HuH-7 (cell line): ENCODE measurements at places on chromosomes 7 and 10.
A peak's percentile ranks its signal among the peaks of the same experiment; 100 is the strongest.

DNA sequence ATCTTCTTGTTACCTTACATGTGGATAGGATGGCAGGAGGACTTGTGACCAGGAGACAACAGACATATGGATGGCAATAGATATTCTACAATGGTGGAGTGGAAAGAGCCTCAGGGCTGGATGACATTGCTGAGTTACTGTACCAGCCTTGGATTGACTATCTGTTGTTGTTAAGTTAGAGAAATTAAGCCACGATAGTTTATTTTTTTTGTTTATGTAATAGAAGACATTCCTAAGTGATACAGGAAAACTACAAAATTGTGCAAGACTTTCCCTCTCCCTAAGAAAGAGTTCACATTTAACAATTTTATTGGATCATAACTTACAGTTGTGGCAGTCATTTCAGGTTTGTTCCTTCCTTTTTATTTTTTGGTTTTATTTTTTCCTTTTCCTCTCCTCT lies 230.7 kb upstream of the CACNA2D1 start:
- no peak for DNase-seq

- no peak for DNase-seq
These were observed 99.6 kb downstream of the STRA8 start for GRCh38 chr7:135333200-135333599.

GRCh38 chr10:114876602-114877300 lies 55.2 kb downstream of the FHIP2A start:
- DNase-seq = peak; percentile 68

GRCh38 chr10:120641695-120642094 lies 184.7 kb downstream of the PLPP4 start:
- no peak for DNase-seq

DNA sequence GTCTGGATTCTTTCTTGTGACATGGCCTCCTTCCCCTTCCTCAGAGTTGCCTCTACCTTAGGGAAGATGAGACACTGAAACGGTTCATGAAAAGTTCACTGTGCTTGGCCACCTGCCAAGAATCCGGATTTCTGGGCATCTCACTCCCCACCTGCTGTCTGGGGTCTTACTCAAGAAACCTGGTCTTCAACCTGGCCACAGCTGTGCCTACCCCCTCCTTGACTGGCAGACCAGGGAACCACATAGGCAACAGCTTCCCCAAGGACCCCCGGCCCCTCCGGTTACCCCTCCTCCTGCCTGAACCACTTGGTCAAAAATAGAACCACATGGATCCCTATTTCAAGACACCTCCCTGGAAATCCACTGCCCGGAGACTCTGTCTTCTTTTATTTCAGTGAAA lies 58.7 kb upstream of the NANOS1 start:
- no peak for DNase-seq

GRCh38 chr7:140416560-140416959 lies 12.7 kb downstream of the RAB19 start:
- no peak for DNase-seq
